ENCODE measurements at places on chromosomes 2 and 18. TPM values are rescaled to one million over a fixed set of nuclear protein-coding genes. Genes with fewer than 3 reads are reported as not detected.

SP100 gene
- total RNA-seq, result 37.9 TPM

CYBRD1 gene
- total RNA-seq, result 46.8 TPM

AKAIN1 gene
- total RNA-seq, result not detected

TM4SF20 gene
- total RNA-seq, result not detected

FBXO15 gene
- total RNA-seq, result 0.98 TPM

ANKRD30B gene
- total RNA-seq, result not detected

PTPRN gene
- total RNA-seq, result 0.49 TPM

GKN2 gene
- total RNA-seq, result not detected

REG3G gene
- total RNA-seq, result not detected
